ENCODE measurements at places on chromosomes 1 and 21.

DNA sequence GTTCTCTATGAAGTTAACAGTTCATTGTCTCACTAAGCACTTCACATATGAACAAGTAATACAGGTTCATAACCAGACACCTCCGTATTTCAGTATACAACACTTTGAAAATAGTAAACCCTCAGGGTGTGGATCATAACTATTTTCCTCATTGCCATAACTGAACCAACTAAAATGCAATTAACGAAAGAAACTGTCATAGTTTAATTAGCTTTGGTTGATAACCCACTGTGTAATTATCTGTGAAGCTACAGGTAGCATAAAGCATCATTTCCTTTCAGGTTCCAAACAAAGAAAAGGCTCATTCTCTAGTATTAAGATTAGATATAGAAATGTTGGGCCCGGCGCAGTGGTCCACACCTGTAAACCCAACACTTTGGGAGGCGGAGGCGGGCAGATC is 58.5 kb downstream of the EIF4G3 start:
- DNase-seq, result no peak

- peak; percentile 81 for DNase-seq
These were observed at the start of gene KIF17 for GRCh38 chr1:20717452-20718342. TSS of gene KIF17 (minus strand) at chr1:20718007. CDS start at chr1:20717706, 301 bp downstream.

- no peak for DNase-seq
These were observed 3.3 kb upstream of the WARS2 start for GRCh38 chr1:119143706-119144105.

DNA sequence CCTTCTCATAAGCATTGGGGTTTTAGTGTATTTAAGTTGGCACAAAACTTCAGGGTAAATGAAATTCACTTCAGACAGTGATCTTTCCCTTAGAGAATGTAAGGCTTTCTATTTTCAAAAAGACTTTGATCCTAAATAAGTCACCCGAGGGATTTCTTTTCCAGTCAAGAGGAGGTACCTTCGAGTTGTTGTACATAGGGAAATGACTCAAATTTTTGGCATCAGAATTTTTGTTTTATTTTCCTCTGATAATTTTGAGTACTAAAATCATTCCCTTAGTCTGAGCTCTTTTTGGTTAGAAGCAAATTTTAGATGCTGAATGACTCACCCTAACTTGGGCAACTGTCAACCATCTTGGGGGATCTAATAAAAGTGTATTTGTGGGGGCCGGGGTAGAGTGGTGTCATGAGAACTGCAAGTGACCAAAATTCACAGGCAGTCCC is 193.9 kb downstream of the DHRS3 start:
- DNase-seq, result peak; percentile 82

- no peak for DNase-seq
These were observed 860 bp downstream of the TMEM63A start for GRCh38 chr1:225881081-225881958.

DNA sequence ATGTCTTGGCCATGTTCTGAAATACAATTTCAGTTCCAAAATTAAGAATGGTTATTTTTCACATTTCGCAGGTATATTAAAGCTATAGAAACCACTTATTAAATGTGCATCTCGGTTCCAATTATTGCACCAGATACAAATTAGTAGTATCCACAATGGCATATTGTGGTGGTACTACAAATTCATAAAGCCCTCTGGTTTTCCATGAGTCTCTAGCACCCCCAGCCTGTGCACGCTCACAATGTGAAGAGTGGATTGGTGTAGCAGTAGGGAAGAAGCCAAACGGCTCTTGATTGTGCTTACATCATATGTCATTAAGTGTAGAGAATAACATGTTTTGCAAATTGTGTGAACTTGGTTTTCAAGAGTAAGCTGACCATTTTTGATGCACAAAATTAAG is 1.9 kb upstream of the BRINP3 start:
- no peak for DNase-seq

GRCh38 chr1:201480231-201481003 is 11.4 kb upstream of the PHLDA3 start:
- DNase-seq, result peak; percentile 92

DNA sequence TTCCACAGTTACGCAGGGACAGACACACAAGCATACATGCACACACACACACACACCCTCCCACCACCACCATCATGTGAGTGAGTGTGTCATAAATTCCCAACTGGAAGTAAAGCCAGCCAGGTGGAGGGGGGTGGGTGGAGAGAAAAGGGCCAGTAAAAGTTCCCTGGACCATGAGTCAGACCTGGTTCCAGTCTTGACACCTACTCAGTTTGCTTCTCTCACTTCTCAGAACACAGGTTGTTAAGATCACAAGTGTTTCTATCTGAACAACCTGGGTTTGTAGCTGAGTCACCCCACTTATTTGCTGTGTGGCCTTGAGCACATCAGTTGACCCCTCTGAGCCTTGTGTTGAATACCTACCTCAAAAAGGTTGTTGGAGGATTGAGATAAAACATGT is 9.6 kb downstream of the EPHA10 start:
- no peak for DNase-seq

- no peak for DNase-seq
These were observed 88.2 kb downstream of the RABGAP1L start for GRCh38 chr1:174247472-174247871.

- no peak for DNase-seq
These were observed 7.0 kb upstream of the CDCP2 start for GRCh38 chr1:54159733-54160316.

DNA sequence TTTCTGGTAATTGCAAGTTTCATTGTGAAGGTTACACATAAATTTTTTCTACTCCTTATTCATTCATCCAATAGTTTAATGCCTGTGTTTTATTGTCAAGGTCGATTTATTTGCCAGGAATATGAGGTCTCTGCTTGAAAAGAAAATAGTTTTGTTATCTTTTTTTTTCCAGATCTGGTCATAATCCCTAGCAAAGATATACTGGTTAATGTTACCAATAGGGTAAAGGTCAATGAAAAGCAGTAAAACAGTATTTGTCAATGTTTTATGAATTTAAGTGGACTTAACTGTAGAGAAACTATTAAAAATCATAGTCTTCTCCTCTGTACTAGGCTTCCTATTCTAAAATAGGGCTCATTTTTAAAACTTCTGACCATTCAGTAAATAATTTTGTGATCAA is 8.1 kb upstream of the FMO3 start:
- no peak for DNase-seq

DNA sequence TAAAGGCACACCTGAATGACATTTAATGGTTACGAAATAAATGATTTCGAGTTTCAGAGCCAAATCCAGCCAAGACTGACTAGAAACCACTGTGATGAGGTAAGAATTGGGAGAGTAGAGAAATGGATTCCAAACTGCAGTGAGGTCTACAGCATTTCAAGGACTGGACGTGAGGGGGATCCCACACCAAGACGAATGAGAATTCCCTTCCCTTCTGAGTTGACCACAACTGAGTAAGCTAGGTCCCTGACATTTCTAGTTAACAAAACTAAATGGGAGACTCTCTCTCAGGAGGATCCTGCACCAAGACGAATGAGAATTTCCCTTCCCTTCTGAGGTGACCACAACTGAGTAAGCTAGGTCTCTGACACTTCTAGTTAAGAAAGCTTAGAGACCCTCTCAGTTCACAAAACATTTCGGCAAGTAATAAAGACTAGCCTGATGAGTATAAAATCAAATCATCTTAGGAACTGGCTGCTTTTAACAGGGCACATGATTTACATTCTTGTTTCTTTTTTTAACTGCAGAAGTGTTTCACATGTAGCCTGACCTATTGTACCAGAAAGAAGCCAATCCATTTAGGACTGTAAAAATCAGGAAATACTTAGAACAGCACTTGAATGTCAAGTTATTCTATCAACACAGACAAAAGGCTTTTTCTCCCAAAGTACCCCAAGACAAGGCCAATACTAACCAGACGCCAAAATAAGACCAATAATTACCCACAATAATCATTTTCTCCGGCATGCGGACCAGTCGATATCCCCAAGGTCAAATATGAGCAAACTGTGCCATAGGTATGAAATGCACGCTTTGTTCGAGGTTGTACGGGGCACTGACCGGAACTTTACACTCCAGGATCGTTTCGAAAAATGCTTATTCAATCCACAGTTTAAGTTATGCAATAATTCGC is 1.4 kb upstream of the SPATA1 start:
- peak; percentile 86 for DNase-seq

DNA sequence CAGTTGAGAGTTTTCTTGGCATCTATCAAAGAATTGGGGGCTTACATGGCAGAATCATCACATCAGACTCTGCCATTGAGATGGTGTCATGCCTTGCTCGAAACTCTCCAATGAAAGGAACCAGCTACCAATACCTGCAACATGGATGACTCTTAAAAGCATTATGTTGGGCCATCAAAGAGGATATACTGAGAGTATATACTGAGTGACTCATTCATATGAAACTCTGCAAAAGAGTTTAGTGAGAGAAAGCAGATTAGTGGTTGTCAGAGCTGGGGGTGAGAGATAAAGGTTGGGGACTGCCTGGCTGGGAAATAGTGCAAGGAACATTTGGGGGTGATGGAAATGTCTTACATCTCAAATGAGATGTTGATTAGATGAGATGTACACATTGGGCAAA is 14.7 kb upstream of the HMGB4 start:
- no peak for DNase-seq

DNA sequence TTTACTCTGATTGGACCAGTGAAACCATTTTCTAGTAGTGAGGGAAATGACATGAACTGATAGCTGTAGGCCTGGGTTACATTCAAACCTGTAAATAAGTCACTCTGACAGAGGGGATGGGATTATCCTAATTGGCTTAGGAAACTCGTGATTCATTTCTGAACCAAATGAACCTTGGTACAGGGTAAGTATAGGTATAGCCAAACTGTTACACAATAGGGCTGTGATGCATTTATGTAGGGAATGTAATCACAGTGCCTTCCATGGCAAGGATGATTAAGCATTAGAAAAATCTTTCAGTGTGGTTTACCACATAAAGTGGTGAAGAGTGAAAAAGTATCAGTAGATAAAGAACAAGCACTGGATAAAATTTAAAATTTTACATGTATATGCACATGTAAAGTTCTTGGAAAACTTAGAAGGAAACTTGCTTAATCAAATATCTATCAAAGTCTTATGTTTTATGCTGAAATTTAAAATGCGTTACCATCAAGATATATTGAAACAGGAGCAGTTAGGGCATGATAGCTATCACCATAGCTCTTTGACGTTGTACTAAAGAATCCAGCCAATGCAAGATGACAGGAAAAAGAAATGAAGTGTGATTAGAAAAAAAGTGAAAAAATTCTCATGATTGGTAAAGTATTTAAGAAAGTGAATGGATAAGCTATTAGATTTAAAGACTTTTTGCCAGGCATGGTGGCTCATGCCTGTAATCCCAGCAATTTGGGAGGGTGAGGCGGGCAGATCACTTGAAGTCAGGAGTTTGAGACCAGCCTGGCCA is 63.0 kb downstream of the RABGAP1L start:
- peak; percentile 94 for DNase-seq

GRCh38 chr21:14547834-14548513 is 1.9 kb upstream of the SAMSN1 start:
- peak; percentile 14 for DNase-seq

- peak; percentile 50 for DNase-seq
These were observed 170.0 kb downstream of the LTN1 start for GRCh38 chr21:28822486-28823335.

DNA sequence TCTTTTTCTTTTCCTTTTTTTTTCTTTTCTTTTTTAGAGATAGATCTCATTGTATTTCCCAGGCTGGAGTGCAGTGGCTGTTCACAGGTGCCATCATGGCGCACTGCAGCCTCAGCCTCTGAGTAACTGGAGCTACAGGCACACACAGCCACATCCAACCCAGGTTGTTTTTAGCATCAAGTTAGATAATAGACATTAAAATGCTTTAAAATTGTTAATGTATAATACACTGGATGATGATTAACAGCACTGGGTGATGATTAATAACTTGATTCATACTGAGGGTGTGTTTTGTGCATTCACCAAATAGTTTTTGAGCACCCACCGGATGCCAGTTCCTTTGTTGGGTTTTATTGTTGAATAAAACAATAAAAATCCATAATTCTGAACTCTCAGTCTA is 75.2 kb downstream of the BEND5 start:
- no peak for DNase-seq

DNA sequence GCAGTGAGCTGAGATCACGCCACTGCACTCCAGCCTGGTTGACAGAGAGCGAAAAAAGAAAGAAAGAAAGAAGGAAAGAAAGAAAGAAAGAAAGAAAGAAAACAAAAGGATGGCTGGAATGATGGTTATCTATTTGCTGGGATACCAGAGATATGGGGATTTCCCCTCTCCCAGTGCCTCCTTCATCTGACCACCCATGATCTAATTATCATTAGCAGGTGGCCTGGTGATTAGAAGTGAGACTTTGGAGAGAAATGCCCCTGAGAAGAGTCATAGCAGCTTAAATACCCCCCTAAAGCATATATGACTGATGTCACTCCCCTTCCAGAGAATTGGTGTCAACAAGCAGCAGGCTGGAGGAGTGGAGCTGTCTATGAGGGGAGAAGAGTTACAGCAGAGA is 1.3 kb upstream of the NPPB start:
- DNase-seq, result no peak

DNA sequence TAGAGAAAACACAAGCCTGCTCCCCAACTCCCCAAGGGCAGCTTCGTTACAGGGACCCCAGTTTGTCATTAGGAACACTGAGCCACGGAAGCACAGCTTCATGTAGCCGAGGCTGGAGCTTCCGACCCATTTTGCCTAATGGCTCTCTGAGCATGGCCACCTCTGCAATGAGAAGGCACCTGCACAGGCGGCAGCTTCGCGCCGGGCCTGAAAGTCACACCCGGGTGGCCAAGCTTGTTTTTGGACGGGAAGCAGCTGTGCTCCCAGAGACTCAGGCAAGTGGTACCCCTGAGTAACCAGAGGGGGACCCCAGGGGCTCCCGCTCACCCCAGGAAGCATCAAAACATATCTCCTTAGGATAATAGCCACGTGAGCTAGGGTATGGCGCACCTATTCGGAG is 80.9 kb downstream of the SLC66A1 start:
- no peak for DNase-seq

GRCh38 chr1:12069623-12070244 is 6.6 kb downstream of the TNFRSF8 start:
- DNase-seq, result no peak

- no peak for DNase-seq
These were observed 451.5 kb downstream of the KIF26B start for GRCh38 chr1:245606157-245606725.

DNA sequence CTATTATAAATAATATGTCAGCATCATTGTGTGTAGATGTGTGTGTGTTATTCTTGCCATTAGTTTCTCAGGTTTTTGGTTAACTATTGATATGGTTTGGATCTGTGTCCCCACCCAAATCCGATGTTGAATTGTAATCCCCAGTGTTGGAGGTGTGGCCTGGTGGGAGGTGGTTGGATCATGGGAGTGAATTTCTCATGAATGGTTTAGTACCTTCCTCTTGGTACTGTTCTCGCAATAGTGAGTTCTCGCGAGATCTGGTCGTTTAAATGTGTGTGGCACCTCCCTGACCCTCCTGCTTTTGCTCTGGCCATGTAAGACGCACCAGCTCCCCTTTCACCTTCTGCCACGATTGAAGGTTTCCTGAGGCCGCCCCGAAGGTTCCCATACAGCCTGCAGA is 9.6 kb upstream of the POFUT2 start:
- no peak for DNase-seq

- DNase-seq, result no peak
These were observed 2.3 kb downstream of the SRM start for GRCh38 chr1:11057477-11057876.

- DNase-seq, result peak; percentile 82
These were observed 7.1 kb downstream of the MYBPHL start for GRCh38 chr1:109299558-109300343.

GRCh38 chr21:14817311-14817710 is 247.5 kb downstream of the NRIP1 start:
- DNase-seq, result no peak

GRCh38 chr1:17635276-17635675 is 95.8 kb downstream of the ARHGEF10L start:
- DNase-seq, result no peak

GRCh38 chr21:25512095-25513081 is 94.9 kb downstream of the MRPL39 start:
- no peak for DNase-seq
